ENCODE measurements at places on chromosomes 7 and 10. TPM values are rescaled to one million over a fixed set of nuclear protein-coding genes. Genes with fewer than 3 reads are reported as not detected.

The MPP7 gene
- 20.9 TPM for polyA plus RNA-seq

The EBLN1 gene
- polyA plus RNA-seq = not detected

The EVX1 gene
- polyA plus RNA-seq = not detected

The H2BK1 gene
- not detected for polyA plus RNA-seq

The UNCX gene
- not detected for polyA plus RNA-seq

The SLF2 gene
- polyA plus RNA-seq = 8.9 TPM

The ACTR1A gene
- polyA plus RNA-seq = 91.6 TPM

The CALU gene
- 26.6 TPM for polyA plus RNA-seq

The GPRIN2 gene
- not detected for polyA plus RNA-seq

The FRAT2 gene
- polyA plus RNA-seq = 22.5 TPM

- DNase-seq = no peak
Measured at GRCh38 chr7:77426052-77426404, 9.9 kb upstream of the GSAP start.

DNA sequence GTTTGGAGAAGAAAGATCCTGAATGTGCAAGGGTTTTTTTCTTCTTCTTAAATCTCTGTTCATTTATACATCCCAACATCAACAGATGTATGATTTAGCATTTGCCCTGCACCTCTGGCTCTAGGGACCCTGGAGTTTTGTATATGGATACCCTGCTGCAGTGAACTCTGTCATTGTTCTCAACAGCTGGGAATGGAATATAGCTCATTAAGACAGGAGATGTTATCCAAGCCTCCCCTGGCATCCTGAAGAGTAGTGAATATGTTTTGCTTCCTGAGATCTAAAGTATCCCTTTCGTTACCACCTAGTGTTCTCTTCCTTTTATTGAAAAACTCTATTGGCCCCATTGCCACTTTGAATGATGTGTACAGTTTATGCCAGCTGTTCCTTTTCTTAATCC lies 275.9 kb downstream of the EXOC4 start:
- DNase-seq = no peak

DNA sequence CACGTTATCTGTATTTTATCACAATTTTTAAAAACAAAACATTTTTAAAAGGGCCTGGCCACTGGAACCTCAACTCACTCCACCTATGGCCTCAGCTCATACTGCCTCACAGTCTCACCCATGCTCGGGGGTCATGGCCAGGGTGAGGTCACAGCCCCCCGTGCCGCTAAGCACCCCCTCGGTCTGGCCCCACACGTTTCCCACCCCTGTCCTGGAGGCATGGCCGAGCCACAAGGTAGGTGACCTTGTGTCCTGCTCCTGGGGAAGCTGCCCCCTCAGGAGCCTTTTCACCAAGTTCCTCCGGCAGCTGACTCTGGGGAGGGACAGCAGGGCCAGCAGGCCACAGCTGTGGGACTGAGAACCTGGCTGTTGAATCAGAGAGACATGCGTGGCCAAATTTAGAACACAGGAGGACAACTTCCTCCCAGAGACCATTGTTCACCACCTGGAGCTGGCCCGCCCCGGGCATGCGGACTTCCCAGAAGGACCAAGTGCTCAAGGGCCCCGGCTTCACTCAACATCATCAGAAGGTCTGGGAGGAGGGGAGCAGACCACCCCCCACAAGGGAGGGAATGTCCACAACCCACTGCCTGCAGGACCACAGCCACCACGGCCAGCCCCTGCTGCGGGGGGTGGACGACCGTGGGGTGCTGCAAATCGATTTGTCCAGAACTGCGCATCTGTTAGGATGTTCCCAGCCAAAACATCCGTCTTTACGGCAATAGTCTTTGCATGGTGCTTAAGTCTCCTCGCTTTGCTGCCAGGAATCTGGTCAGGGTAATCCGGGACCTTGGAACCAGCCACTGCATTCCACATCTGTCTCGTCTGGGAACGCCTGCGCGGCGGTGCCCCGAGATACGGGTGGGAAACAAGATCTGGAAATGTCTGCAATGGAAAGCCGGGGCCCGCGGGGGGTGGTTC lies 48.6 kb upstream of the PDGFA start:
- no peak for DNase-seq

- no peak for DNase-seq
Measured at GRCh38 chr7:1076184-1077072, 11.5 kb upstream of the GPER1 start.

DNA sequence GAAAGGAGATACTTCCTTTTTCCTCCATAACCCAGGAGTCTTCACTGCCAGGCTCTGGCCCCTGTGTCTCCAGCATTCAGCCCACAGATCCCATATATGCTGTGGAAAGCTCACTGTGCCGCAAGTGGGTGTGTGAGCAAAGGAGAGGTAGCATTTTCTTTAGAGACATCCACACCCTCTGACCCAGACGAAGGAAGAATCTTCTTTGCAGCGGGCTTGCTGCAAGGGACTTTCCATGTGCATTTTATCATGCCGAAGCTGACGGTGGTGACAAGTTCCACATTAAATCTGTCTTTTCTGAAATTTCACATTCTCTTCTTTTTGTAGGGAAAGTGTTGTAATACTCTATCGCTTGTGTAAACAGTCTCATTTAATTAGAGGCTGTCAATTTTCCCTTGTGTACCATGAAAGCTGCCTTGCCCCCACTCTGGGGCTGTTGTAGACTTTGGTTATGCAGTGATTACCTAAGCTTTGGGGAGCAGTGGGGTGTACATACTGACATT lies 409.5 kb downstream of the SUGCT start:
- DNase-seq = no peak

- DNase-seq = no peak
Measured at GRCh38 chr7:28169230-28169629, 11.4 kb downstream of the JAZF1 start.

GRCh38 chr10:126072622-126073021 lies 176.3 kb downstream of the FANK1 start:
- no peak for DNase-seq

GRCh38 chr10:34906067-34906965 lies 91.2 kb upstream of the PARD3 start:
- no peak for DNase-seq

DNA sequence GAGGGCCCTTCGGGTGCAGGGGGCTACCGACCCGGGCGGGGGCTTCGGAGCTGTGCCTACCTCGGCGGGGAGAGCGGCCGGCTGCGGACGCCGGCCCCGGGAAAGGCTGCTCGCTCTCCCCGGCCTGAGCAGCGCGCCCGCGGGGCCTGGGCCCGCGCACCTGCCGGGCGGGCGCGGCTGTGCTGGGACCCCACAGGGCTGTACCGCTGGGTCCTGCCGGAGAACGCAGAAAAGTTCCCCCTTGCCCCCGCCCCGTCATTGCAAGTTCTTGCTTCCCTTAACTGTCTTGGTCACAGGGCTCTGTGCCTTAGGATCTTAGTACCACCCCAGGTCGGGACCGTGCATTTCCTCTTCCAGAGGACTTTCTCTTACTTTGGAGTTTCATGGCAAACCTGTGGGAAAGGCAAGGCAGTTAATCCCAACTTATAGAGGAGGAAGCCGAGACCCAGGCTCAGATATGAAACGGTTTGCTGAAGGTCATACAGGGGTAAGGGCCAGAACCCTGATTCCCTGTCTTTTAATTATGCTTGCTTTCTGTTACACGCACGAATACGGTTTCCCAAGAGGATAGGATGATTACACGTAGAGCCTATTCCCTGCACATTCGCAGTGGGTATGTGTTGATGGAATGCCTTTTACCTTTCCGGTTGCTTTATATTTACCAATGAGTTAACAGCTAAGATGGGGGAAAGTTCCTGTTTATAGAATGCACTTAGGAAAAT lies 652 bp downstream of the PCGF5 start:
- DNase-seq = no peak

DNA sequence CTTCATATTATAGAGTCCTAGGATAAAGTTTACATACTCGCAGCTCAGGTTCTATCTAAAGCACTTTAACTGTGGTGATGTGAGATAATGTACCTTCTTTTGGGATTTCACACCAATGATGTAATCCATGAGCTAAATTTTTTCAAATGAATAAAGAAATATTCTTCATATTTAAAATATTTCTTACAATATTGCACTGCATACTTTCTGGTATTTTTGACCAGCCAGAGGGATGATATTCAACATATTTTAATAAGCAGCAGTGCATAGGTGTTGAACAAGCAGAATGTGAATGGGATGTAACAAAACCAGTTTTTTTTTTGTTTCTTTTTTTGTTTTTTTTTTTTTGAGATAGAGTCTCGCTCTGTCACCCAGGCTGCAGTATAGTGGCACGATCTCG lies 73.2 kb upstream of the TRIM24 start:
- no peak for DNase-seq

GRCh38 chr7:29424295-29424983 lies 139.2 kb upstream of the PRR15 start:
- DNase-seq = no peak

DNA sequence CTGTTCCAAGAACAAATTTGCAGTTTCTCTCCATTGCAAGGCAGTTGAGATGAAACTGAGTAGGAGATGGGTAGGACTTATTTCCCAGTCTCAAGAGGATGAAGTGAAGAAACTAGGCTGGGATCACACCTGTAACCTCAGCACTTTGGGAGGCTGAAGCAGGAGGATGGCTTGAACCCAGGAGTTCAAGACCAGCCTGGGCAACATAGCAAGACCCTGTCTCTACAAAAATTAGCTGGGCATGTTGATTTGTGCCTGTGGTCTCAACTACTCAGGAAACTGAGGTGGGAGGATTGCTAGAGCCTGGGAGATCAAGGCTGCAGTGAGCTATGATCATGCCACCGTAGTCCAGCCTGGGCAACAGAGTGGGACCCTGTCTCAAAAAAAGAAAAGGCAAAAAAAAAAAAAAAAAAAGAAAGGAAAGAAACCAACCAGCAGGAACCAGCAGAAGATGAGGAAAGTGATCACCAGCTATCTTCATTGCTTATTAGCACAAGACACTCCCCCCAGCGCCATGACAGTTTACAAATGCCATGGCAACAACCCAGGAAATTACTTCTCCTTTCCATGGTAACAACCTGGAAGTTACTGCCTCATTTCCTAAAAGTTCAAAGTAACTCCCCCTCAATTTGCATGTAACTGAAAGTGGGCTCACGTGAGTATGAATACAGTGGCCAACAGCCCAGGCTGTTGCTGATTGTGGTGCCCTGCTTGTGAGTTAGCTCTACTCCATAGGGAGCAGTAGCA lies 18.3 kb upstream of the ST8SIA6 start:
- DNase-seq = no peak

- DNase-seq = no peak
Measured at GRCh38 chr10:70688828-70689227, 16.5 kb downstream of the ADAMTS14 start.

GRCh38 chr7:142908921-142909890 lies 23.7 kb upstream of the TRPV6 start:
- no peak for DNase-seq

GRCh38 chr10:122665946-122666345 lies 33.7 kb downstream of the C10orf120 start:
- DNase-seq = no peak

- DNase-seq = no peak
Measured at GRCh38 chr7:113582471-113582870, 336.3 kb downstream of the PPP1R3A start.

DNA sequence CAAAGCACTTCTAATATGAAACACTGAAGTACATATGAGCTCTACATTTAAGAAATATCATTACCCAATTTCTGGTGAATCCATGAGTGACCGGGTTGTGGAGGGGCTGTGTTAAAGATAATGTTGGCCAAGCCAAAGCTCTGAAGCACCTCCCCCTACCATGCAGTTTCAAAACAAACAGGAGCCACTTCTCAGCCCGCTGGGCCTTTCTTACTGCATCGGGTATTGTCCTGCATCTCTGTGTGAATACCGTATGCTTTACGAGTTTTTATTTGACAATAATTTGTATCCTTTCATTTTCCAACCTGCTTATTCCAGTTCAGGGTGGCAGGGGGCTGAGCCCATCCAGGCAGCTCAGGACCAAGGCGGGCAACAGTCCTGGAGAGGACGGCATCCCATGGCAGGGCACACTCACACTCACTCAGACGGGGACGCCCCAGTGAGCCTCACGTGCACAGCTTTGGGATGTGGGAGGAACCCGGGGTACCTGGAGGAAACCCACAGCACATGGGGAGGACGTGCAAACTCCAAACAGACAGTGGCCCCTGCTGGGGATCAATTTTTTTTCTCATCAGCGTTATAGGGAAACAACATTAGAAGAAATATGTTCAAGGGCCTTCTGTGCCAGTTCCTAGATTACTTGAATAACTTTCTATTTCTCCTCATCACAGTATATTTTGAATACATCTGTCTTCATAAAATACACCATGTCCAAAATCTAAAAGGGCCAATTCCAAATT lies 1.9 kb downstream of the RNF32 start:
- no peak for DNase-seq

DNA sequence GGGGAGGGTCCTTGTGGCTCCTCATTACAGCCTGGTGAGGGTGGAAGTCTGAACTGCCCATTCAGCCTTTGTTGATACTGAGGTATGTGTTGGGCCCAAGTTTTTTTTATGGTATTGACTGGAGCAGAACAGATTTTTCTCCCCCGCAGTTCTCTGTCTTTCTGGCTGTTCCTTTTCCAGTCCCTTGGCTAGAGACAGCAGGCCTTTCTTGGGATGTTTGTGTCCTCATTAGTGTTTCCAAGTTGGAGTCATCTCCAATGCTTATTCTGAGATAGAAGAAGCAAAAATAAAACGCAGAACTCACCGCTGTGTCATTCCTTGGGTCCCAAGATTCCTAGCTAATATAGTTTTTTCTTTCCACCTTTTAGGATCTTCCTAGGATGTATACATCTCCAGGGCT lies 193.3 kb downstream of the RAMP3 start:
- no peak for DNase-seq

- DNase-seq = no peak
Measured at GRCh38 chr10:4280461-4281189, 495.6 kb upstream of the KLF6 start.

GRCh38 chr10:70549962-70550458 lies 52.5 kb downstream of the PRF1 start:
- peak; percentile 73 for DNase-seq

- peak; percentile 83 for DNase-seq
Measured at GRCh38 chr7:150368096-150368883, at the start of gene REPIN1. Gene REPIN1 (plus strand): TSS chr7:150368822. CDS start chr7:150369712, 890 bp downstream.

- no peak for DNase-seq
Measured at GRCh38 chr10:68561865-68562649, 1.9 kb downstream of the TET1 start.

- DNase-seq = no peak
Measured at GRCh38 chr10:89279421-89279869, 22.4 kb upstream of the IFIT2 start.
